Hepatocyte (in vitro differentiated cells): ENCODE measurements at places on chromosomes 2 and 18.
A peak's percentile ranks its signal among the peaks of the same experiment; 100 is the strongest.

DNA sequence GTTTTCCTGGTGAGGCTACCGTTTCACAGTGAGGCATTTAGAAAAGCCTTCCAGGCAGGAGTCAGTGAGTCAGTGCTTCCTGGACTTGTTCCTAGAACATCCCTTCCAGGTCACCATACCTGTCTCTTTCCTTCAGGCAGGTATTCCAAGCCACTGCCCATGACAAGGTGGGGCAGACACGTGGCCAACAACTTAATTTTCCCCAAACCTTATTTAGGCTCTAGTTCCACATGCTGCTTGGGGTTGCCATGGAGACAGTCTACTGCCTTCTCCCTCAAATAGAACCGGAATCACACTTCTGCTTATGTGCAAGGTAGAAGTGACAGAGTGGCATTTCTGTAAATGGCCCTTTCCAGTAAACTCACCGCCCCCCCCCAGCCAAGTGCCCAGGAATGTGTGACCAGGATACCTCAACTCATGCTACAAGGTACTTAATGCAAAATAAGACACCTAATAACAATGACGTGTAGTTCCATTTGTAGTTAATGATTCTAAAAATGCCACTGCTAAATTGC is 258.3 kb downstream of the PRKCE start:
- peak; percentile 28 for DNase-seq

GRCh38 chr2:157699009-157699408 is 70.3 kb upstream of the ACVR1C start:
- DNase-seq: no peak

DNA sequence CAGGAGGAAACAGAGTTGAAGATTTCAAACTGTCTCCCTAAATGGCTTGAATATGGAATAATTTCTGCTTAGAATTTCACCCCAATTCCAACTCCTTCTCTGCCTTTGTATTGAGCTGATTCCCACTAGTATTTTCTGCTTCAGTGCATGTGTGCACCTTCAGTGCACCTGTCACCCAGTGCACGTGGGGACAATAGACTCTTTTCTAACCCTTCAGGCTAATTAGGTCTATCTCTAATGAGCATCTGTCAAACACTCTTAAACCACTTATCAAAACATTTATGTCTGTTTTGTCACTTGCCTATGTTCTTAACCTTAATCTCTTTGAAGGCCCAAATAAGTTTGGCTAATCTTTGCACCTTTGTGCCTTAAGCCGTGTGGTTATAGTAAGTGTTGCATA is 232.0 kb upstream of the NETO1 start:
- DNase-seq: no peak

GRCh38 chr2:241680827-241681599 is 5.6 kb downstream of the DTYMK start:
- DNase-seq: peak; percentile 61

DNA sequence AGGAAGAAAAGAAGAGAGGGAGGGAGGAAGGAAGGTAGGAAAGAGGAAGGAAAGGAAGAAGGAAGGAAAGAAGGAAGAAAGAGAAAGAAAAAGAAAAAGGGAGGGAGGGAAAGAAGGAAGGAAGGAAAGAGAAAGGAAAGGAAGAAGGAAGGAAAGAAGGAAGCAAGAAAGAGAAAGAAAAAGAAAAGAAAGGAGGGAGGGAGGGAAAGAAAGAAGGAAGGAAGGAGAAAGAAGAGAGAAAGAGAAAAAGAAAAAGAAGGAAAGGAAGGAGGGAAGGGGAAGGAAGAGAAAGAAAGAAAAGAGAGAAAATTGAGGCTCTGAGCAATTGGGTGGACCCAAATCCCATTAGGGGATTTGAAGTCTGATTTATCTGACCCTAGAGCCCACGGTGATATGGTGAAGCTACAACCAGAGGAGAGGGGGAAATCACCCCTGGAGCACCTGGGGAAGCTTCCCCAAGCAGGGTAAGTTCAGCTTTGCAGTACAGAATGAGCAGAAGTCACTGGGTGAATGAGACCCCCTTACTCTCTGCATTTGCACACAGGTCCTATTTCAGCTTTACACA is 177.6 kb upstream of the BCL2L11 start:
- no peak for DNase-seq

DNA sequence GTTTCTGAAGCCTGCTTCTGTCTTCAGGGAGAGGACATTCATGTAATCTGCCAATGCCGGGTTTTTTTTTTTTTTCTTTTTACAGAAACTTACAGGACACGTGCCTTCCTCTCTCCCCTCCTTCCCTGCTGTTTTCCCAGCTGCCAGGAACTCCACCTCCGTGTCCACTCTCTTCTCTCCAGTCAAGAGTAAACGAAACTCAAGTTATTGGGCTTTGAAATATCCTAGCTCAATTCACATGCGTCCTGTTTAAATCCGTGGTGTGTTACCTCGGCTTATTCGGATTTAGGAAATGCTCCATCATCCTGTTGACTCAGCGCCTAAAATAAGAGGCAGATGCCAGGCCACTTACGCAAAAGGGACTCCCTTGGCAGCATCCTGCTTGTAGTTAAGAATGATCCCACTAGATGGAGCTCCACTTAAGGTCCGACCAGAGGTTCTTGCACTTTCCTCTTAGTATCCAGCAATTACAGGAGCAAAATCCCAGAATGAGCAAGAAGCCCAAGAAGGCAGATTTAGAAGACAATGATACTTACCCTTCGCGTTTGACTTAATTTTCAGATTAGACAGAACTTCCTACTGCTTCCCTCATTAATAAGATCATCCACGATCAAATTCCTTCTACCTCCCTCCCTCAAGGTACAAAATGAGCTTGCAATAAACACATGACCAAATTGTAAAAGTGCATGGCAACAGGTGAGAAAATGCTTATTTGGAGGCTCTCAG is 97.2 kb upstream of the ZCCHC2 start:
- peak; percentile 93 for DNase-seq

DNA sequence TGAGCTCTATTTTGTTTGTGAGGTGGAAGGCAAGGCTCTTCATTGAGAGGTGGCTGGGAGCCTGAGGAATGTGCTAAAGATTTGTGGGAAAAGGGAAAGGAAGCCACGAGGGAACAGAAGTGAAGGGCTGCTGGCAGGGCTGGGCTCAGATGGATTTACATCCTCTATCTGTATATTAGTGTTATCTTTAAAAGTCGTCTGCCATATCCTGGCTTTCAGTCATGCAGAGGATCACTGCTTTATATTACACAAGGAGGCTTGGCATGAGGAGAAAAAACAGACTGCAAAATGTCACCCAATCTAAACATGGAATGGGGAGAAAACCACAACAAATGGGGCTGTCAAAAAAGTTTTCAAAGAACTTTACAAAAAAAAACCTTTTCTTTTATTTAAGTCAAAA is 434.4 kb downstream of the HRH4 start:
- no peak for DNase-seq

DNA sequence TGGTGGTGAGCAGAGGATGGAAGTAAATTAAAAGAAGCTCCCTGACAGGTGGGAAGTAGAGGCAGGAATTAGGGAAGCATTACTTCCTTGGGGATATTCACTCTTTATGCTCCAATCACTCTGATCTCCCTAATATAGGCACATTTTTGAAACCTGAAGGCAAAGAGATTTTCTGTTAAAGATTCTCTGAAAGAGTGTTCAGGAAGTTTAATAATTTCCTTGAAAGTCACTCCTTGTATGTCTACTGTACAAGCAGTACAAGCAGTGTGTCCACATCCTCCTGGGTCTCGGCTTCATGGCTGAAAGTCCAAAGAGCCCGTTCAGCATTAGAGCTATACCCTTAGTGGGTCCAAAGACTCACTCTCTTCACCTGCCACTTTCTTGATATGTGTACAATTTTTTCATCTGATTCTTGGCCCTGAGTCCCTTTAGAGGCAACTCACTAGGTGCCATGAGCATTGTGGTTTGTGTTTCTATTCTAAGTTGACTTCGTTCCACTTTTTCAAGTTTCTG is 60.2 kb downstream of the AAK1 start:
- no peak for DNase-seq

DNA sequence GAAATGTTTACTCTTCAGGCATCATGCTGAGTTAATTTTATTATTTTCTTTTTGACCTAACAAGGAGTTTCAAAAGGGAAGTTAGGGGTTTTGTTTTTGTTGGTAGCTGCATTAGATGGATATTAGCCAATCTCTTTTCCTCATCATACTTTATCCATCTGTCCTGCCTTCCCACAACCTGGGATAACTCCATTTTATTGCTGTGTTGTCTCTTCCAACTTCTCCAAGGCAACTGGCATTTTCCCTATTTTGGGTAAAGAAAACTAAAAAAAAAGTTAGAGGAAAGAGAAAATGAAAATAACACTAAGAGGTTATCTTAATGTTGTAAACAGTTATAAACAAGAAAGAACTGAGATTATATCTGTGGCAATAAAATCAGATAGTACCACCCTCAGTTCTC is 147.0 kb downstream of the PID1 start:
- no peak for DNase-seq

DNA sequence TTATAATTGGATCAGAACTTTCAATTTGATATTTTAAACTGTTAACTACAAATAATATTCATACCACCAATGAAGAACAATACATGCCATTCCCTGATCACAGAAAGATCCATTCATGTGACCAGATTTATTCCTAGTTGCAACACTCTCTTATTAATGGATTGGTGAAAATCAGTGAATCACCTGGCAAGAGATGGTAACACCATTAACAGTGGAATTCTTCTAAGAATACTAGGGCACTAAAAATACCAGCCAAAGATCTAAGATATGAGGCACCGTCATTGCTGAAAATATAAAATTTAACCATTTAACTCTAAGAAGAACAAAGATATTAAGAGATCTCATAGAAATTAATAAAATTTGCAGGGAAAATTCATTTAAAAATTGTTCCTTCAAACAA is 58.1 kb downstream of the MAP4K3 start:
- no peak for DNase-seq

- DNase-seq: no peak
These were observed 5.6 kb downstream of the ADRA2B start for GRCh38 chr2:96110621-96111256.

GRCh38 chr2:142930835-142931398 is 53.5 kb downstream of the KYNU start:
- DNase-seq: no peak
